Endothelial cell of umbilical vein (primary cell): ENCODE measurements at places on chromosomes 12 and 14. TPM values are rescaled to one million over a fixed set of nuclear protein-coding genes. Genes with fewer than 3 reads are reported as not detected.

Gene SLC39A2
- total RNA-seq = not detected in 2 replicates

- no peak overlapping the region for H3K27ac ChIP-seq
- H3K4me3 ChIP-seq = no peak overlapping the region
- no peak for DNase-seq
- no peaks in the 10 kb centered on the region for H3K4me1 ChIP-seq
Measured at GRCh38 chr14:43184540-43184939, 1322.5 kb downstream of the FSCB start.

DNA sequence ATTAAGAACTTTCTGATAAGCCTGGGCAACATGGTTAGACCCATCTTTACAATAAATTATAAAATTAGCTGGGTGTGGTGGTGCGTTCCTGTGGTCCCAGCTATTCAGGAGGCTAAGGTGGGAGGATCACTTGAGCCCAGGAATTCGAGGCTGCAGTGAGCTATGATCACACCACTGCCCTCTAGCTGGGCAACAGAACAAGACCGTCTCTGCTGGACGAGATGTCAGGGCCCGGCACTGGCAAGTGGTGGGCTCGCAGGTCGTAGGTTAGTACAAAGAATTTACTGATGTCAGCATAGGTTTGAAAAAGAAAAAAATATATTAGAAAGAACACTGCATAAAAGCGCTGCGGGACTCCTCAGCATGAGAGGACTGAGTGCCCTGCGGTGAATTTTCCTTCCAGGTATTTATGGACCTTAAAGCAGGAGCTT lies 15.7 kb upstream of the VSIG10 start:
- H3K27me3 ChIP-seq = no peaks in the 10 kb centered on the region
- no peak overlapping the region for H3K4me3 ChIP-seq
- no peaks in the 10 kb centered on the region for H3K36me3 ChIP-seq
- DNase-seq = no peak
- H3K4me1 ChIP-seq = no peaks in the 10 kb centered on the region

DNA sequence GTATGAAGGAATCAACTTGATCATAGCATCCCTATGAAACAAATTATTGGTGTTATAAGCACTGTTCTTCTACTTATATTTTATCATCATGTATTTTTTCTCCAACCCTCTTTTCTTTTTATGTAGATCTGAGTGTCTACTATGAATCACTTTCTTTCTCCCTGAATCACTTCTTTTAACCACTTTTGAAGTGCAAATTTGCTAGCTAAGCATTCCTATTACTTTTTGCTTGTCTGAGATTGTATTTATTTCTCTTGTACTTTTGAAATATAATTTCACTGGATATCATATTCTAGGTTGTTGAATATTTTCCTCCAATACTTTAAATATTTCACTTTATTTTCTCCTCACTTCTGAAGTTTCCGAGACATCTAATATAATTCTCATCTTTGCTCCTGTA lies 1282.3 kb upstream of the FLRT2 start:
- no peak overlapping the region for H3K4me3 ChIP-seq
- no peak for DNase-seq
- H3K36me3 ChIP-seq = no peaks in the 10 kb centered on the region
- H3K27me3 ChIP-seq = no peaks in the 10 kb centered on the region

DNA sequence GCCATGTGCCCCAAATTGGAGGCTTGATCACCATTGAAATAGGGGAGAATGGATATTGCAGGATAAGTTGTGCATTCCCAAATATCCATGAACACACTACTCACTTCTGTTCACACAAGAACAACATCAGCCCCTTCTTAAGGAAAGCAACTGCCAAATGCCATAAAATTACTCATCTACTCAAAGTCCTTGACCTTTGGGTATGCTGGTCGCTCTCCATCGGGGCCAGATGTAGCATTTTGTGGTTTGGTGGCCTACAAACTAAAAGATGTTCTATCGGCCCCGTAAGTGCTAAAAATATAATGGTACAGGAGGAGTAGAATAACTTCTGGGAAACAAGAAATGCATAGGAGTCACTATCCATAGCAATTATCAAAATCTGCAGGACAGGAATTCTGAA lies 362.6 kb downstream of the AEBP2 start:
- no peak for DNase-seq
- H3K36me3 ChIP-seq = no peaks in the 10 kb centered on the region
- H3K27me3 ChIP-seq = no peaks in the 10 kb centered on the region
- H3K4me3 ChIP-seq = no peak overlapping the region
- no peak overlapping the region for H3K27ac ChIP-seq
- H3K4me1 ChIP-seq = peaks cover 25% of the 10 kb centered on the region

- peak; percentile 68 for DNase-seq
- H3K36me3 ChIP-seq = peaks cover 17% of the 10 kb centered on the region
- no peak overlapping the region for H3K4me3 ChIP-seq
- no peaks in the 10 kb centered on the region for H3K27me3 ChIP-seq
- H3K27ac ChIP-seq = no peak overlapping the region
Measured at GRCh38 chr12:106106892-106107291, 31.9 kb downstream of the NUAK1 start.
